ENCODE measurements at places on chromosomes 11 and 22.

DNA sequence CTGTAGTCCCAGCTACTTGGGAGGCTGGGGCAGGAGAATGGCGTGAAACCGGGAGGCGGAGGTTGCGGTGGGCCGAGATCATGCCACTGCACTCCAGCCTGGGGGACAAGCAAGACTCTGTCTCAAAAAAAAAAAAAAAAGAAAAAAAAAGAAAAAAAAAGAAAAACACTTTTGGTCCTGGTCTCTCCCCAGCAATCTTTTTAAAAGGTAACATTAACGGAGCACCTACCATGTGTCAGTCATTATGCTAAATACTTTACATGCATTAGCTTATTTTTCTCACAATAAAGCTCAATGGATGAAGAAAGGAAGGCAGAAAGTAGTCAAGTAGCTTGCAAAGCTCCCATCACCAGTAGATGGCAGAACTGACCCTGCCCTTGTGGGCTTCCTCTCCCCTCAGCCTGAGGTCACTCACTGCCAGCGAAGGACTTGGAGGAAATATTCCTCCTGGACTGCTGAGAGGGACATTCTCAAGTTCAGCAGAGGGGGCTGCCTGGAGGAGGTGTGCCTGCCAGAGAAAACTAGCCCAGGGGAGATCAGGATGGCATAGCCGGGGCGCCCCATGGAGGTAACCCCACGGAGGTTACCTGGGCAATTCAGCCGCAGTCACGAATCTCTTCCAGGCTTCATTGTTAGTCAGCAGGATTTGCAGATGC lies 15.5 kb downstream of the APOL3 start:
- DNase-seq, result no peak

DNA sequence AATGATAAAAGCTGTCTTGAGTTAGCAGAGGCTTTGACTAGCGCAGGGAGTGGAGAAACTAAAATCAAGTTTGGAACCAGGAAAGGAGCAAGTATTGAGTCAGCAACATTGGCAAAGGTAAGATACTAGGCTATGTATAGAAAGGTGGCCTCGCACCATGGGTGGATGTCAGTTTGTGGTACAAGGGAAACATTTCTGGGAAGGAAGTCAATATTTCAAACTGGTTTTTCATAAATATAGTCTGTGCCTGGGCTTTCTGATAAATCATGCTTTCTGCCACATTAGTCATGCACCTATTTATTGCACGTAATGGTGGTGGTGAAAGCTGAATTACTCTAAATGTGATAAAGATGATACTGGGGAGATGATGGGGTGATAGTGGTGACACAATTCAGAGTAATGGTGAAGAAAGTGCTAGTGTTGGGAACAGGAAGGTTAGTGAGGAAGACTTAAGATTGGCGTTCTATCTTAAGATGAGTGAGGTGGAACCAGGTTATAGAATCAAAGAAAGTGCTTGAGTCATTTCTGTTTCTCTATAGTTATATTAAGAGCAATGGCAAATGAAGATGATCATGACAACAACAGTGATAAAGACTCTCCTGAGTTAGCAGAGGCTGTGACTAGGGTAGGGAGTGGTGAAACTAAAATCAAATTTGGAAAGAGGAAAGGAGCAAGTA lies 729.0 kb downstream of the FAM181B start:
- no peak for DNase-seq

GRCh38 chr11:111446404-111447111 lies 65.6 kb downstream of the BTG4 start:
- DNase-seq, result peak; percentile 93

DNA sequence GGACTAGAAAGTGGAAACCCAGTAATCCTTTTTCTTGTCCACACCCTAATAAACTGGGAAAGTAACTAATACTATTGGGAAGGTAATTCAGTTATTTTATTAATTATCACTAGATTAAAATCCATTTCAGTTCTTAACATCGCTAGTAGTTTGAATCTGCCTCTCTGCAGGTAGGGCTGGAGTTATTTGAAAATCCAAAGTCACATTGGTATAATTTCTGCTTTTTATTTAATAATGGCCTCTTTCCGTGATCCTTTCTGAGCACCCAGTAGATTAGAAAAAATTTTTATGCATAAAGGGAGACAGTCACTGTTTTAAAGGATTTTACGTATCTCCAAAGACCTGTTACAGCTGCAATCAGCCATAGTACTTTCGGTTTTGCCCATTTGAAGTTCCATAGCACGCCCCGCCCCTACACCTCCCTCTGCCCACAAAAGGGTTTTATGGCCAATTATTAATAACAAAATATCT lies 605 bp upstream of the COPB1 start:
- DNase-seq, result peak; percentile 43

GRCh38 chr11:12543596-12544415 lies 130.4 kb upstream of the TEAD1 start:
- no peak for DNase-seq

GRCh38 chr22:19687561-19688300 lies 26.6 kb upstream of the SEPTIN5 start:
- no peak for DNase-seq

- no peak for DNase-seq
Observed at GRCh38 chr11:5705688-5706087, 16.1 kb downstream of the TRIM22 start.

DNA sequence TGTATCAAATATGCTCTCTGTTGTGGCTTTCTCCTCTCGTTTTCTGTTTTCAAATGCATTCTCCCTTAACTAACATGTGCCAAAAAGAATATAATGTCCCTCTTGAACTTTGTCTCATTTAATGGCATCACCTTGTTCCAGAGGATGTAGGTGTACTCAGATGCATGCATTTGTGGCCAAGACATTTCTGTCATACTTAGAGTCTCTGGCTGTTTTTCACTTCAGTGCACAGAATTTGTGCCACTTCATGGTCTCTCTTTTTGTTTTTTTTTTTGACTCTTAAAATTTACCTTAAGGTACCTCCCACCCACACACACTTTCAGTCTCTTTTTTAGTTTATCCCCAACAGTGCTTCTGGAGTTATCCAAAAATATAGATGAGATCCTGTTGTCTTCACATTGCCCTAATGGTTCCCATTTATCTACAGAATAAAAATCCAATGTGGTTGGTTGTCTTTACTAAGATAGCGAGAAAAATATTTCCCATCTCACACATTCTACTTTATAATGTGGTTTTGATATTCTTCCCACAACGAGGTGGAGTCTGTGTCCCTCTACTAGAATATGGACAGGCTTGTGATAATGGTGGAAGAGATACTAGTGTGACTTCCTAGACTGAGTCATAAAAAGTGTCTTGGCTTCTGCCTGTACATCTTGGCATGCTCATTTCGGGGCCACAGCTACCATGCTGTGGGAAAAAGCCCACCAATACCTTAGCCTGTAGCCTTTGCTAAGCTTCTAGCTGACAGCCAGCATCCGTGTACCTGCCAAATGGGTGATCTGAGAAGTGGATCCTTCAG lies 125.8 kb downstream of the DDX10 start:
- DNase-seq, result no peak

DNA sequence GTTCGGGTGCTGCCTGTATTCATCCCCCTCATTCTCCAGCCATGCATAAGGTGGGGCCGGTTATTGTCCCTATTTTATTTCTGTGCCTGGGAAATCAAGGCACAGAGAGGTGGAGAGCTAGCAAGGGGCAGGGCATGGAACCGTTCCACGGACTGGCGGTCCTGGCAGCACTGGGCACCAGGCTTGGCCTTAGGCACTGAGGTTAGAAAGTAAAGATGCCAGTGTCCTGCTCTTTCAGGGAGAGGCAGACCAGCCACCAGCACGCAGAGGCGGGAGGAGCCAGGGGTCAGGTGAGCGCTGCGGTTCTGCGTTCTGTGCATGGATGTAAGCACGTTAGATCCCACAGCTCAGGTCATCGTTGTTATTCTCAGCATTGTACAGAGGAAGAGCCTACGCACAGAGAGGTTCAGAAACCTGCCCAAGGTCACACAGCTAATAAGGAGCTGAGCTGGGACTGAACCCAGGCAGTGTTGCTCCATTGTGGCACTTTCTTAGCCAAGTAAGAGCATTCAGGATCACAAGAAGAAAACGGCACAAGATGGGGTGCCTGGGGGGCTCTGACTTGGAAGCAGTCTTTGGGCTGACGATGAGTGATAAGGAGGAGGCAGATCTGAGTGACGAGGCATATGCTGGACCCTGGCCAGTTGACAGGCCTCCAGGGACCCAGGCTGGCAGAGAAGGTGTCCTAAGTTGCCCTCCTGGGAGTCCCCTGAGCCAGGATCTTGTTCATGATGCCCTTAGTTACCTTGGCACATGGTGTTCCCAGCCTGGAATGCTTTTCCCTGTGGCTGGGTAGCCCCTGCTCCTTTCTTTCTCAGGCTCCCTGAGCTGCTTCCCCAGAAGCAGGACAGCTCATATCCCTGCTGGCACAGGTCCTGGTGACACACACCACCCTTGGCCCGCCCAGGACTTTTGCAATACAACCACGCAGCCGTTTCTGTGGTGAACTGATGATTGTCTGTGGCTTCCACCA lies 41.1 kb downstream of the OSBPL5 start:
- DNase-seq, result no peak

- DNase-seq, result no peak
Observed at GRCh38 chr11:12999597-12999996, 9.5 kb upstream of the RASSF10 start.

DNA sequence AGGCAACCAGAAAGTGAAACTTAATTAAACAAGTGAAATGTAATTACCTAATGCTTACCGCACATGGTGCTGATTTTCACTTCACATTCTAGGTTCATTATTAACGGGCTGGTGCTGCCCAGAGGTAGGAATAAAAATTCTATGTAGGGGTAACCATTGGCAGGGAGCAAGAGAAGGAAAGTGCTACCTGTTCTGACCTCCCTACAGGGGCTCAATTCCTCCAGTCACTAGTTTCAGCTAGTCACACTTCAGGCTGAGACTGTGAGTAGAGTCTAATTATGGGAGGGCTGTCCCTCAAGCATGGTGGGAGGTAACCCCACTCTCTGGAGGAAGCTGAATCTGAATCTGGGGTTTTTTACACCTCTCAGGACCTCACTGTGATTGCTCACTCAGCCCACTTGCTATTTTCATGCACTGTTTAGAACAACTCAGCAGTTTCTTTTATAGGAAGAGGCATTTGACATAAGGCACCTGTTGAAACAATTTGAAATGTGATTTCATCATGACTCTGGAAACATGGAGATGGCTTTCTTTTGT lies 75.4 kb downstream of the MAML2 start:
- DNase-seq, result no peak

- DNase-seq, result no peak
Observed at GRCh38 chr22:39039306-39040126, 1.1 kb upstream of the APOBEC3F start.

DNA sequence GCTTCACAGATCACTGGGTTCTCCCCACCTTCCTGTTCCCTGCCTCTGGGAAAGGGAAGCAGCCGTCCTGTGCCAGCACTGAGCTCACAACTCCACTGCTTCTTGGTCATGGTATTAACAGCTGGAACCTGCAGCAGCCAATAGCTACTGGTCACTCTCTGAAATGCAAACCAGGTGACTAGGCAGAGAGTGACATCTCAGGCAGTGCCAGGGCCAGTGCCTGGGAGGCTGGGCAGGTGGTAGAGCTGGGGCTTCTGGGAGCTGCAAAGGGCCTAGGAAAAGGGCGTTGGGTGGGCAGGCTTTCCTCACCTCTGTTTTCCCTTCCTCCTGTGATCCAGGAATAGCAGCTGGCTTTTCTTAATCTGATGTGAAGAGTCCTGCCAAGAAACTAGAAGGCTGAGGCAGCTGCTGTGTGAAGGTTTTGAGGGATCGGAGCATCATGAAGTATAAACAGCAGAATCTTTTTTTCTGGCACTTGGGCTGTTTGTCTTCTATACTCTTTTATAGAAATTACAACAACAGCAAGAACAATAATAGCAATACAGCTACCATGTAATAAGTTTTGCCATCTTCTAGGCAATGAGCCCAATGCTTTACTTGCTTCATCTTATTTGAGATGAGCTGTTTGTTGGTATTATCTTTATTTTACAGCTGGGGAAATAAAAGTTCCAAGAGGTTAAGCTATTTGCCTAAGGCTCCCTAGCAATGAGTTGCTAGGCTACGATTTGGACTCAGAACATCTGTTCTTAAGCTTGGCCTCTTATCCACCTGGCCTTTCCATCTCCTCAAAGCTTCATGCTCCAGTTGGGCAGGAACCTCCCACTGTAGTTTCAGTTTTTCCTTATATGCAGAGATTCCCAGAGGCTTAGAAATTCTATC lies 22.0 kb upstream of the CD44 start:
- DNase-seq, result peak; percentile 44

GRCh38 chr22:31937341-31937740 lies 7.0 kb upstream of the YWHAH start:
- no peak for DNase-seq

GRCh38 chr11:57658023-57658361 lies 430 bp downstream of the CLP1 start:
- DNase-seq, result no peak

GRCh38 chr11:119909495-119909894 lies 180.5 kb upstream of the NECTIN1 start:
- DNase-seq, result no peak

DNA sequence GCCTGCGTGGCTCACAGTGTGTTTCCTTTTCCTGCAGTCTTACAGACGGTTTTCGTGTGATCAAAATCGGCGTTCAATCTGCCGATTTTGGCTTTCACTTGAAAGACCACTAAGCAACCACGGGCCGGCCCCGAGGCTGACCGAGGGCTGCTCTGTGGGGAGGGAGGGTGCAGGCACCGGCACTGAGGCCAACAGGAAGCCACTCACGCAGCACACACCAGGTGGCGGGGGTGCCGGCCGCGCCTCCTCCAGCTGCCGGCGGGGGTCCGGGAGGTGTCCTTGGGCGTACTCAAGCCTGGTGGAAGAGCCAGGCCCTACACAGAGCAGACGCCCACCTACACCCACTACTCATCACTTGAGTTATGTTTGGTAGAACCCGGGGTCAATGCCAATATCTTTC lies 14.3 kb downstream of the TOLLIP start:
- DNase-seq, result no peak
